ENCODE measurements at places on chromosomes 5 and 9.

DNA sequence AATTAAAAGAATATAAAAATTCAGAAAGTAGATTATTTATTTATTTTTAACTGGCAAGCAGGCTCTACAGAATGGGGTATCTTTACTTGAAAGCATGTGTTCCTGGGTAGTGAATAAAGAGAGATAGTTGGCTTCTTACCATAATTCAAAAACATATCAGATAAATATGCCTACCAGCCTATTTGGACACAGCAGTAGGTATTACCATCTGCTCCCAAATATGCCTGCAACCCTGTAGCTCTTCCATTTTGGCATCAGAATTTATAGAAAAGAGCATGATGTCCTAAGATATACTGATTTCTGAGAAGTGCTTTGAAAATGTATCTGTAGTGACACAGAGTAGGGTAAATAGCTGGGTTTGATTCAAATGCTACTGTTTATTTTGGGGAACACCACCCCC, 1300.5 kb upstream of the DMAC1 start:
- DNase-seq: no peak

DNA sequence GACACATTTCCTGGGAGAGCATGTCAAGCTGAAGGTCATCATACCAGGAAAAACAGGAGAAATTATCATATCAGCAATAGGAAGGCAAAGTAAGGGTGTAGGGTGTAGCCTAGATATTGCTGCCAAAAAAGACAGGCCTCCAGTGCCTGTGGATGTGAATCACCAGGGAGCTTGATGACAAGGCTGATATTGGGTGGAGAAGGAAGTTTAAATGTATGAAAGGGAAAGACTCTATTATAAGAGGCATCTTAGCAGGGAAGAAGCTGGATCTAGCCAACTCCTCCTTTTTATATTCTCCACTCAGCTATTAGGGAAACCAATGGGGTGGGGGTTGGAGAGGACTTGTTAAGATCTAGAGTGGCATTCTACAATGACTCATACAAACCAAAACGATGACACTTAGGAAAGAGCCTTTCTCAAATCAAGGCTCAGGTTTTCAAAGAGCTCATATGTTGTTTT, 13.4 kb upstream of the TXNDC8 start:
- DNase-seq: no peak

DNA sequence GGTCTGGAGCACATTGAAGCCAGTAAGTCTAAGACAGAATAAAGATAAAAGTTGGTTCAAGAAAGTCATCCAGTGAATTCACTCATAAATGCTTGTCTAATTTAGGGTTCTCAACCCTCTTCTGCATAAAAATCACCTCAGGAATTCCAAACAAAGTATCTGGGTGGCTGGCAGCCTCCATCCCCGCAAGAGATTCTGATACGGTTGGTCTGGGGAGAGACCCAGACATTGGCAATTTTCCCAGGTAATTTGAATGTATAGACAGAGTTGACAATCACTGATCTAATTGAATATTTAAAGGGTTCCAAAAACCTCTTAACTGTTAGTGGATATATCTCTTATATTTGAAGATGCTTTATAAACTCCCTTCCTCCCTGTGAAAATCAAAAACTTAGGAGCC, 14.9 kb downstream of the ADAMTSL1 start:
- DNase-seq: no peak

DNA sequence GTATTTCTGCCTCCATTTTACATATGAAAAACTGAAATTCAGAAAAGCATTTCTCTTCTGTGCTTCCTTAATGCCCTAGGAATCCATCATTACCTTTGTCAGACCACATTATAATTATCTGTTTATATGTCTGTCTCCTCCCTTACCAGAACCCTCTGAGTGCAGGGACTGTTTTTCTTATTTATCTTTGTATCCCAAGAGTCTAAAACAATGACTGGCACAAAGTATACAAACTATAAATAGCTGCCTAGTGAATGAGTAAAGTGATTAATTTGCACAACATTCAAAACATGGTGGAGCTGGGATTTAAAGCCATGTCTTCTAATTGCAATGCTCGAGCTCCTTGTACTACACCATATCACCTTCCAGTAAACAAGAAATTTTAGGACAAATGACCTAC, 49.3 kb upstream of the HK3 start:
- no peak for DNase-seq

DNA sequence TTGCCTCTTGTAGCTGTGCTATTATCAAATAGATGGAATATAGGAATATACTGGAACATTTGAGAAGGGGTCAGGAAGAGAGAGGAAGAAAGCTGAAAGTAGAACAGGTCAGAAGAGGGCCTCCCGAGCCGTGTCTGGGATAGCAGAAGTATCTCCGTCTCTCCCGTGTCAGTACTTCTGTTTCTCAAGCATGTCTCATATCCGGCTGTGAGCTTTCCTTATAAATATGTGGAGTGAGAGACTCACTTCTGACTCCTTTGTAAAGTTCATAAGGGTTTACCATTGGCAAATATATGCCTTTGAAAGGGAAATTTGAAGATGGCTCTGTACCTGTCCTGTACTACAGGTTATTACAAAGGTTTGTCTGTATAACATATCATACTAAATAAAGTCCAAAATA, 50.3 kb downstream of the MOCS2 start:
- no peak for DNase-seq

- no peak for DNase-seq
Measured at GRCh38 chr5:167513381-167513780, 778.1 kb upstream of the WWC1 start.

DNA sequence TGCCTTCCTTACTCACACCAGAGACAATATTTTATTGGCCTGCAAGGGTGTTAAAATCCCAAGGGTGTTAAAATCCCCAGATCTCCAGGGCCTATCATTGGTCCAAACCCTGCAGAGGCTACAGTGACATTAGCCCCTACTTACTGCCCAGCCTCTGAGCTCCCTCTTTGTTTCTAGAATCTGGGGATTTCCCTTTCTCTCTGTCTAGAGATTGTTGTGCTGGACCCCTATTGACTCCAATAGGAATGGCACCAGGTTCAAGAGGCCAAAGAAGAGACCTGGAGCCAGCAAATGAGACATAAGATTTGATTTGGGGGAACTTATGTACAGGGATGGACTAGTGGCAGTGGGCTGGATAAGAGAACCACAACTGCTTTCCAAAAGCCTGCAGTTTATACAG, 53.3 kb upstream of the ZBED3 start:
- DNase-seq: no peak

DNA sequence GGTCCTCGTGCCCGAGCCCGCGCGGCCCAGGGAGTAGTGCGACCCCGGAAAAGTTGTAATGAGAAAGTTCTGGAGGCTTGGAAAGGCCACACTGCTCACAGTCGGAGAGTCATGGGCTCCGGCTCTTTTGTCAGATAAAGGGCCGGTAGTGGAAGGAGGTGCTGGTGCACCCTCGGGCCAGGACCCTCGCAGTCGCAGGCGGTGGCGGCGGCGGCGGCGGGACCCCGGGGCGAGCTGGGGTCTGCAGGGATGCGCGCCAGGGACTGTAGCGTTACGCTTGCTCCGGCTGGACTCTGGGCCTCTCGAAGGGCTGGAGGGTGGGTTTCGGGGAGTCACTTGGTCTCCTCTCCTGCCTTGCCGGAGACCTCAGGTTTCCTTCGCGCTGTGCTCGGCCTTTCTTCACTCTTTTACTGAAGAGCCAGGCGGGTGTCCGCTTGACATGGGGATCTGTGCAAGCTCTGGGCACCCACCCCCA, 1.5 kb downstream of the RORB start:
- no peak for DNase-seq

DNA sequence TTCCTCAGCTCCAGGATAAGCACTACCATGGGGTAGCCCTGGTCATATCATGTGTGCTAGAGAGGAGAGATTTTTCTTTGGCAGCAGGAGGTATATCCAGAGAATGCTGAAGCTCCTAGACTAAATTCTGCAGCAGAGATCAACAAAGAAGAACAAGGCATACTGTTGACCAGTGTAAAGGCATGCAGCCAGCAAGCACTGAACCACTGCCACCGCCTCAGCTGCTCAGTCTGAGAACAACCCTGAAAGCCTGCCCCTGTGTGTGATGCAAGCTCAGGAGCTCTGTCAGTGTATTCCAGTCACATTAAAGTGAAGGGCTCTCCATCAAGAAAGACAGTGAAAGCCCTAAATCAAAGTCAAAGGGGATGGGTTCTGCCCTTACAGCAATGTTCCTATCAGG, 439.5 kb upstream of the CD180 start:
- no peak for DNase-seq

- no peak for DNase-seq
Measured at GRCh38 chr5:67015541-67016191, 180.9 kb downstream of the CD180 start.

DNA sequence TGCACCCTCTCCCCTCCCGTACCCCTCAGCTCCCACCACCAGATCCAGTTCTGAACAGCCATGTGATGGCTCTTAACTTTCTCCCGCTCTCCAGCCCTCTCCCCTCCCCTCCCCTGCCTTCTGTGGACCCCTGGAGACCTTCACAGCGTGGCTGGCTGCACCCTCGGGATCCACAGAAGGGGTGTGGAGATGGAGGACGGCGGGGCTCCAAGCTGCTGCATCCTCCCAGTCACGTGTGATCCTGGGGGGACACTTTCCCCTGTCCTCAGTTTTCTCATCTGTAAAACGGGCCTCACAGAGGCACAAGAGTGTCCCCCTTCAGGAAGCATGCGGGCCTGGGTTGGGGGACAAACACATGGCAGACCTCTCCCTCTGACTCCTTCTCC, 276.0 kb upstream of the MVB12B start:
- DNase-seq: no peak

- DNase-seq: no peak
Measured at GRCh38 chr9:111599955-111600343, 502 bp upstream of the PTGR1 start.

DNA sequence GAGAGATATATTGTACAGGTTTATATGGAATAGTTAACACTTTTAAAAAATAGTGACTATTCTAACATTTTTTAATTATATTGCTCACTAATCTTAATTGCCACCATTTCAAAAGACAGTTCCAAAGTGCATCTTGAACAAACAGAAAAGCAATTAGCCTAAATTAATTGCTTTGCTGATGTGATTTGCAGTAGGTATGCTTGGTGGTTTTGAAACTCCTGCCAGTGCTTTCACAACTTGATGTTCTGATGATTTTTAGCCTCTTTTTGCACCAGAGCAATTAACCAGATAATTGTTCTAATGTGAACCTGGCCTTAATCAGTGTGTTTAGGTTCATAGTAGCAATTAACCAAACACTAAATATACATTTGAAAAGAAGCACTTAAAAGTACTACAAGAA, 207.6 kb downstream of the FBXL17 start:
- DNase-seq: no peak

DNA sequence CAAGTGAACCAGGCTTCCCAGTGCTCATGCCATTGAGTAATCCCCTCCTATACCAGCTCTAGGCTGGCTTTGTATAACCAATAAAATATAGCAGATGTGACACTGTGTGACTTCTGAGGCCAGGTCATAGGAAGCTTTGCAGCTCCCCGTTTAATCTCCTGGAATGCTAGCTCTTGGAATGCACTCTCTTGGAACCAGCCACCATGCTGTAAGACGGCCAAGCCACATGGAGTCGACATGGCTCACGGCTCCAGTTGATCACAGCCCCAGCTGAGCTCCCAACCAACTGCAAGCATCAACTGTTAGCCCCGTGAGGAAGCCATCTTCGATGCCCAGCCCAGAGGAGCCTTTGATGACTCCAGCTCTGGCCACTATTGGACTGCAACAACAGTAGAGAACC, 74.5 kb downstream of the SH3TC2 start:
- DNase-seq: no peak

DNA sequence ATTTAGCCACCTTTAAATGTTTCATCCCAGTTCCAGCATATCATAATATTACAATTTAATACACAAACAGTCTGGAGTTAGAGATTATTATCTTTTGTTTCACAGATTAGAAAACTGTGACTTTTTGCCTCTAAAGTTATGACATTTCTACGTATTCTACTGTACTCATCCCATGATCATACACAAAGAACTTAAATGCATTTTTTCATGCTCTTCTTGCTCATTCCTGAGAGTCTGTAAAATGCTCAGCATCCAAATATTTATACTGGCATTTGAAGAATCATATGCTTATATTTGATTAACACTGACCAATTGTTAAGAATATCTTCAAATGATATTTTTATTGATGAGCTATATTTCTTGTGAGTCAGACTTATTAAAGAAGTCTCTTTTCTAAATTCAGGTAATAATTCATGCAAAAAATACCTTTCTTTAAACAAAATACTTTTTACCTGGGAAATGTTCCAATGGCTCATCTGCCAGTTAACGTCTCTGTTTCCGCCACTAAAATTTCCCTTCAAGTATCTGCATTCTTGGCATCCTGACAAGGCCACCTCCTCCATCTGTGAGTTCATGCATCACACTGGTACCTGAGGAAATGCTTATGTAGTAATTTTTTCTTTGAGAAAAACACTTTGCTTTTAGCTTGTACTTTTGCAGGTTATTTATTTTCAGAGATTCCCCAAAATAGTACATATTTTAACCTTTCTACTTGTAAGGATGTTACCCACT, 139.6 kb upstream of the RASA1 start:
- no peak for DNase-seq

DNA sequence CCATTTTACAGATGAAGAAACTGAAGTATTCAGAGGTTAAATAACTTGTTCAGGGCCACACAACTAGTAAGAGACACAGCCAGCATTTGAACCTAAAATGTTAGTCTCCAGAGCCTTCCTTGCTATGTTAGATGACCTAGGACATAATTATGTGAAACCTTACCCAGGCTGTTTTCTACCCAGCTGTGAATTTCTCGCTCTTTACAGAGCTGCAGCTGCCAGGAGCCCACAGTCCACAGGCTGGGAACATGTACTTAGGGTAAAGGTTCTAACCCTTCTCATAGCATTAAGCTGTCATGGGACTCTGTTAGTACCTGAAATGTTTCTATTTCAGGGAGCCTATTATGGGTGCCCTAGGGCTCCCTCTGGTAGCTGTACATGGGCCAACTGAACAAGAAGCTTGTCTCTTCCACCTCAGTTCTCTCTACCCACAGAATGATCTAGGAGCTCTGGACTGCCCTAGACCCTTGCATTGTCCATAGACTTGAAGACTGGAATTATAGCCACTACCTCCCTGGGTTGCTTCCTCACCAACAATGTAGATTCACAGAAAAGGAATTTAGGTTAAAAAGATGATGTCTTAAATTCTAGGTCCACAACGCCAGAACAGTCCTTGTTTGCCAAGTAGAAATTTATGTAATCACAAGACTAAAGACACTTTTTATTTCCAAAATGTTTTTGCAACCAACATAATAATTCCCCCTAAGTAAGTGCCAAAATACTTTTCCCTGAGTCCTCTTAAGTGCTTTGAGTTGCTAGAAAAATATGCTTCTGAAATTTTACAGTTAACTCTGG, 262.9 kb downstream of the PIK3R1 start:
- DNase-seq: no peak

- DNase-seq: no peak
Measured at GRCh38 chr5:73603998-73604397, 22.0 kb upstream of the ARHGEF28 start.

- DNase-seq: no peak
Measured at GRCh38 chr5:125549322-125549911, 803.0 kb upstream of the ZNF608 start.

GRCh38 chr5:57334475-57334874, 148.1 kb downstream of the ACTBL2 start:
- no peak for DNase-seq

Measured in activated T-helper 2 cell treated with anti-CD3 and anti-CD28 coated beads, Interferon-gamma antibody, Interleukin-2, Interleukin-4, amounts not matched to agents 10 μg/mL and 5 μg/mL and 100 μg/mL, durations not matched to agents 14 hours and 24 hours and 36 hours (primary cell).